ENCODE measurements at places on chromosomes 4 and X.

- no peak for DNase-seq
Measured at GRCh38 chrX:119158226-119158625, 30.6 kb upstream of the KIAA1210 start.

GRCh38 chr4:21469438-21470300 is 478.9 kb downstream of the KCNIP4 start:
- DNase-seq = no peak

DNA sequence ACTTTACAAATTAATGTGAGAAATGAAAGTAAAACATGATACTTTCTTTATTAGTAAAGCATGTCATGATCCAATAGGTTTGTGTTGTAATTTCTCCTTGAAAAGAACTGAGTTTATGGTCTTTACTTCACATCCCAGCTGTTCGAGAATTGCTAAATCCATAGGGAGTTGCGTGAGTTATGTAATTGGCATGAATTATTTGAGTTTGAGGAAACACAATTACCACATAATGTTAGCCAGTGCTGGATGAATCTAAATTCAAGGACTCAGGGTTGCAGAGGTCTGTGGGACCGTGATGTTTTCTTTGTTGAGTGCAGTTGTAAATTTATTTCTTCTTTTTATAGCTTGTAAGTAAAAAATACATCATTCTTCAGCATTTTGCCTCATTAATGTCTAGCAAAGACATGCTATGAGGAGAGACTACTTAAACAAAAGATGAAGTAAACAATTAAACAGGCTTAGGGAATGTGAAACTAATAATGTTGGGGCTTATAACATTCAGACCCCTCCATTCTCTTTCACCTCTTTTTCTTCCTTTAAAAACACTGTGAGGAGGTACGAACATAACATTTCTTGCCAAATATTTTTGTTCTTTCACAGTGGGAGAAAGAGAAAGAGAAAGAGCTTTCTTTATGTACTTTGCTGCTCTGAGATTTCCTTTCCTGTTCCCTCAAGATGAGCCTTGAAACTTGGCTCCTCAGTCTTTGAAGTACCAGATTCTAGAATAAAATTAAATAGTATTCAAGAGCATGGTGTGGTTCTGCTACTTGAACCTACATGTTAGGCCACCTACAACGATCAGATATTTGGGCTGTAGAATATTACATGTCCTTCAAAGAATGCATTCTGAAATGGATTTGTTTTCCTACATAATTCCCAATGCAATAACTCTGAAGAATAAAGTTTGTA is 159.6 kb upstream of the ANK2 start:
- no peak for DNase-seq

- no peak for DNase-seq
Measured at GRCh38 chr4:32435308-32435707, 1715.1 kb downstream of the PCDH7 start.

DNA sequence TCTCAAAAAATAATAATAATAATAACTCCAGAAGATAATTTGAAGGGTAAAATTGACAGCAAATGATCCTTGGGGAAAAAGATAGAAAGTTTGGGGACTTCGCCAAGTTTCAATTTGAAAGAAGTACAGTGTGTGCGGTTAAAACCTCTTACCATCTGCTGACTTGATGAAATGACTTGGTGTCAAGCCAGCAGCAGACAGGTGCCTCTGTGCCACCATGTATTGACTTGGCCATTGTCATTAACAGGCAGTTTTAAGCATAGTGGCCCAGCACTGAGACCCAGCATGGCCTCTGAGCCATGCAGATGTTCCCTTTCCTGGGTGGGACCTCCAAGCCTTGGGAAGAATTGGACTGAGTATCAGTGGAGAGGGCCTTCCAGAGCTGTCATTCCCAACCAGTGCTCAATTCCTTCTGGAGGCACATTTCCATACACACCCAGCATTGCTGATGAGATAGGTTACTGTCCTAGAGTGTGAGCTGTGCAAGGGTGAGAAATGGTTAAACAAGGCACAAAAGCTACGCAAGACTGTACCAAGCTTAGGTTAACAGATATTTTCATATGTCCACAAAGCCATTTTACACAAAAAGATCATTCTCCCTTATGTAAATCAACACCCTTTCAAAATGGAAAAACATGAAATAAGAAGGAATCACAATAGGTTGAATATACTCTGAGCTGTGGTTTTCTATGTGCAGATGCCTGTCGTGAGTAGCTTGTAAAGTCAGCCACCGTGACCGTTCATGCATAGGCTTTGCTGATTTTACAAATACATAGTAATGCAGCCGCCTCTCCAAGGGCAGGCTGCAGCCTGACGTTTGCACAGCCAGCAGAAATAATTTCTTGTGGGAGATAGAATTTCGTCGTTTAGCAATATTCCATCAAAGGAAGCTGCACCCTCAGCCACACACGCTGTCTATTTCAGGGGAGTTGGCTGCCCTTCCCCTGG is 59.4 kb upstream of the FBXW7 start:
- no peak for DNase-seq

- no peak for DNase-seq
Measured at GRCh38 chr4:159837071-159837470, 734.2 kb downstream of the RAPGEF2 start.

- no peak for DNase-seq
Measured at GRCh38 chr4:153553155-153553818, 87.1 kb downstream of the TMEM131L start.

- no peak for DNase-seq
Measured at GRCh38 chrX:138939038-138939437, 227.5 kb upstream of the FGF13 start.

GRCh38 chr4:158094413-158095134 is 78.3 kb downstream of the GASK1B start:
- DNase-seq = no peak

DNA sequence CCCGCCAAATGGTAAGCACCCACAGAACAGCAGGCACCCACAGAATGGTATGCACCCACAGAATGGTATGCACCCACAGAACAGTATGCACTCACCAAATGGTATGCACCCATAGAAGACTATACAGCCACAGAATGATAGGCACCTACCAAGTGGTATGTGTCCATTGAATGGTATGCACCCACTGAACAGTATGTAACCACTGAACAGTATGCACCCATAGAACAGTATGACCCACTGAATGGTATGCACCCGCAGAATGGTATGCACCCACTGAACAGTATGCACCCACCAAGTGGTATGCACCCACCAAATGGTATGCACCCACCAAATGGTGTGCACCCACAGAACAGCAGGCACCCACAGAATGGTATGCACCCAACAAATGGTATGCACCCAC is 40.1 kb downstream of the CCDC149 start:
- no peak for DNase-seq

- no peak for DNase-seq
Measured at GRCh38 chrX:35699642-35700041, 98.5 kb upstream of the MAGEB16 start.

GRCh38 chrX:154549766-154550165 is 2.3 kb downstream of the IKBKG start:
- DNase-seq = no peak

- DNase-seq = no peak
Measured at GRCh38 chr4:155161357-155161756, 47.1 kb upstream of the NPY2R start.

GRCh38 chr4:113469023-113469390 is 292.5 kb downstream of the CAMK2D start:
- no peak for DNase-seq

GRCh38 chrX:97234471-97235081 is 350.9 kb downstream of the RPA4 start:
- DNase-seq = no peak

DNA sequence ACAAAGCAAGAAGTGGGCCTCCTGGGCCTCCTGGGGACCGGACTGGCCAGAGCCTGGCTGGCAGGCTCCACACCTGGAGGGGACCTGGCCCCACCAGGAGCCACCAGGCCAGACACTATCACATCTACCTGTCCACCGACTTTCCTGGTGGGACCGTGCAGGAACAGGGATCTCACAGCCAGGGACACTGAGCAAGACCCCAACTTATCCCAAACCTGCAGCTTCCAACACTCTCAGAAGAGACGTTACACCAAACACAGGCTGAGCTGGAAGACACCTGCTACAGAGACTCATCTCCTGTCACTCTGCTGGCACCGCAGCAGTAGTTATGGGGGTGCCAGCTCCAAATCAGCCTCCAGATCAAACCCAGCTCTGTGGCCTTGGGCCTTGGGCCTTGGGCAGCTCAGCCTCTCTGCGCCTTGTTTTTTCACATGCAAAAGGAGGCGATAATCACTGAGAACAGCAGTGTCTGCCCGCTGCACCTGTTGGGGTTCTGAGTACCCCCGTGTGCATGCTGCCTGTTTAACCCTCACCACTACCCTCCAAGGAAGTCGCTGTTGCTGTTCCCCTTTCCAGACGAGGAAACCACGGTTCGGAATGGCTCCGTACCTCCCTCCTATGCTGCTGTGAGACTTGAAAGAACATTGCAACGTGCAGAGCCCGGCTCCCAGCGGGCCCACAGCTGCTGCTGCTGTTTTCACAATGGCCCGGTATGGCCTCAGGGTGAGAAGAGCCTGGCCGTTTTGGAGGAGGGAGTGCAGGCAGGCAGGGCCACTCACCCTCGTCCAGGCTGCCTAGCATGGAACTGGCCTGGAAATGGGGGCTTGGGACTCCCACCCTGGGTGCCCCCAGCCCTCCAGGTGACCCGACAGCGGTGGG is 69.6 kb downstream of the ADRA2C start:
- no peak for DNase-seq

DNA sequence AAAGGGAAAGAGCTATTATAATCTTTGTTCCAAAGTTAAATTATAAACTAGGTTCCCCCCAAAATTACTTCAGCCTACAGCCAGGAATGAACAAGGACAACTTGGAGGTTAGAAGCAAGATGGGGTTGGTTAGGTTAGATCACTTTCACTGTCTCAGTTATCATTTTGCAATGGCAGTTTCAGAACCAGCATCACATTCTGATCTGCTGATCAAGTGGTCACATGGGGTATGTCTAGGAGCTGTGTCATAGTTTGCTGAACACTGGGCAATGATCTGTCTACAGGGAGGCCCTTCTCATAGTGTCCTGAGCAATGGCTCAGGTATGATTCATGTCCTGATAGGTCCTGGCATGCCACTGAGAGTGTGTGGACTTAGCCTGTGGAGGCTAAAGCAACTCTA is 41.6 kb upstream of the XIAP start:
- DNase-seq = no peak

GRCh38 chrX:56314334-56314733 is 82.2 kb downstream of the KLF8 start:
- no peak for DNase-seq

DNA sequence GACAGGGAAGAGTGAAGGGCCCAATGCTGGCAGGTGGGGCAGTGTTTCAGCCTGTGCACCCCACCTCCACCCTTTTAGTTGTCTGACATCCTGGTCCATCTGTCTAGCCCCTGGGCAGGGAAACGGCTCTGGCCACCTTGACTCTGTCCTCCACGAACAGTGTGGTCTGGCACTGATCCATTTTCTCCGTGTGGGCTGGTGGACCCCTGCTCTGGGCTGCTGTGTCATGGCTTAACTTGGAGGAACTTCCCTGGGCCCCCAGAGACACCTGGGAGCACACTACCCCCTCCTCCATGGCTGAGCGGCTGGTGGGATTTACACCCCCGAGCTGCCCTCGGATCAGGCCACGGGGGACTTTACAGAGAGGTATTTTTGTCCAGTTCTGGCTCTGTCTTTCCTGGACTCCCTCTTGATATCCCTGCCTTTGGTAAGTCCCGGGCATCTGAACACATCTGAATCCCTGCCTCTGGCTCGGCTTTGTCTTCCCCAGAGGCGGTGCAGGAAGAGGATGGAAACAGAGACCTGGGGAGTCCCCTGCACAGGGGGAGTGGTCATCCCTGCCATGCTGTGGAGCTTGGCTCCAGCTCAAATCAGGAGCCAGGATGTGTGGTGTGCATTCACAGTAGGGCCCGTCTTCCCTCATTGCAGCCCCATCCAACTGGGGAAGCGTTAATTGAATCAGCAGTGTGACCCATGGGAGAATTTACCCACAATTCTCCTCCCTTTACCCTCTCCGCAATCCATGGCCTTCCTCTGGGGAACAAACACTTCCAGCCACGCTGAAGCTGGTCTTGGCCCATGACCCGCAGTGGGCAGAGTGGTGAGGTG is 6.3 kb upstream of the NKX1-1 start:
- DNase-seq = no peak

GRCh38 chrX:138026211-138026610 is 460.3 kb downstream of the ZIC3 start:
- DNase-seq = no peak

- no peak for DNase-seq
Measured at GRCh38 chr4:147842573-147842972, 110.7 kb downstream of the ARHGAP10 start.

- no peak for DNase-seq
Measured at GRCh38 chrX:110987292-110987691, 108.7 kb upstream of the PAK3 start.

- DNase-seq = no peak
Measured at GRCh38 chr4:16443504-16444088, 217.3 kb upstream of the TAPT1 start.

DNA sequence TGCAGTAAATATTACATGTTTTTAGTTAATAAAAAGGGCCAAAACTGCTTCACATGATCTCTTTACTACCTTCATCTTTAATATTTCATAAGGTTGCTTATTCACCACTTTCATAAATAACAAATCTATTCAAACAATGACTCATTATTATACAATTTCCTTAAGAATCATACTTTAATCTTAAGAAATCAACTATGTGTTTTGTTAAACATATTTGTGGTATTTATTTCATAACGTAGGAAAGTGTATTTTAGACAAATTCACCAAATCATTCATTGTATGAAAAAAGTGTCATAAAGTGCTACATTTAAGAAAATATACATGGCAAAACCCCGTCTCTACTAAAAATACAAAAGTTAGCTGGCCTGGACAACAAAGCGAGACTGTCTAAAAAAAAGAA is 150.5 kb upstream of the RXFP1 start:
- DNase-seq = no peak

DNA sequence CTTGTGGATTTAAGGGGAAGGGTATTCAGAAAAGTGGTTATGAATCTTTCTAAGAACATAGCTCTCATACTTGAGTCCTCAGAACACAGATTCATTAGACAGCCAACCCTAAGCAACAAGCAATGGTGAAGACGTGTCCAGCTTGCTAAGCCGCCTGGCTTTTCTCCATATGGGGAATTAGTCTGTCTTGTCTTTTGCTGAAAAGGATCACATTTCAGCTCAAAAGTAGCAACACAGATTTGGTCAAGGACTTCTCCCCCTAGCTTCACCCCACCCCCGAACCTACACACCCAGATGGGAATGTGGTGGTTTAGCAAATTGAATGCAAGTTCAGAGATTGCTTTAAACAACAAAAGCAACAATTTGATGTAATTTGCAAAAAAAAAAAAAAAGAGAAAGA is 103.3 kb upstream of the RASGEF1B start:
- DNase-seq = no peak

DNA sequence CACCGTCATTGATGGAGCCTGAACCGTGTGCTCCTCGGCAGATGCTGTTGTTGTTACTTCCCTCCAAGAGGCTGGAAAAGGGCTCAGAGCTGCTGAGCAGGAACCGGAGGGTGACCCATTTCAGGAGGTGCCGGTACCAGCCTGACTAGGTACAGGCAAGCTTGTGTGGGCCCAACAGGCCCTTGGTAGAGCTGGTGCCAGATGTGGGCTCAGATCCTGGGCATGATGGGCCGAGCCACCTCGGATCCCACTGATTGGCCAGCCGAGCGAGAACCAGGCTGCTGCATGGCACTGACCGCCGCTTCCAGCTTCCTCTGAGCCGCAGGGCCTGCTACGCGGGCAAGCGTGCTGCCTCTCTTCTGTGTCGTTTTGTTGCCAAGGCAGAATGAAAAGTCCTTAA is 33.7 kb downstream of the NOP14 start:
- DNase-seq = no peak
